Vein endothelial cell (primary cell): ENCODE measurements at places on chromosomes 3 and 15. TPM values are rescaled to one million over a fixed set of nuclear protein-coding genes. Genes with fewer than 3 reads are reported as not detected.

DNAH12 gene
- total RNA-seq = under 0.01 and 0.10 TPM in 2 replicates

REC114 gene
- total RNA-seq = not detected in 2 replicates

ZNF660 gene
- total RNA-seq = 0.65 and 1.4 TPM in 2 replicates

EID1 gene
- total RNA-seq = 219 and 242 TPM in 2 replicates

NRG4 gene
- not detected in 2 replicates for total RNA-seq

MRAS gene
- total RNA-seq = 7.5 and 14.7 TPM in 2 replicates

DUOXA2 gene
- total RNA-seq = not detected in 2 replicates

HRG gene
- total RNA-seq = not detected in 2 replicates

IMPG2 gene
- 0.67 and 0.98 TPM in 2 replicates for total RNA-seq

MYL3 gene
- total RNA-seq = not detected in 2 replicates

TFDP2 gene
- total RNA-seq = 33.6 and 65.0 TPM in 2 replicates

CYP8B1 gene
- total RNA-seq = not detected in 2 replicates

MORF4L1 gene
- total RNA-seq = 370 and 378 TPM in 2 replicates

ARGFX gene
- not detected in 2 replicates for total RNA-seq

IGDCC3 gene
- total RNA-seq = under 0.01 and 0.33 TPM in 2 replicates

FOXB1 gene
- not detected in 2 replicates for total RNA-seq

CSK gene
- 51.4 and 60.1 TPM in 2 replicates for total RNA-seq

CCDC39 gene
- 0.10 TPM in 1 of 2 replicates, not detected in the other for total RNA-seq

TGM5 gene
- not detected in 2 replicates for total RNA-seq

GABPB1 gene
- 92.1 and 96.7 TPM in 2 replicates for total RNA-seq

PLSCR2 gene
- not detected in 2 replicates for total RNA-seq

GPR62 gene
- total RNA-seq = under 0.01 and 0.10 TPM in 2 replicates

TRMT10C gene
- 34.1 and 36.6 TPM in 2 replicates for total RNA-seq

WDR73 gene
- total RNA-seq = 28.7 and 29.3 TPM in 2 replicates
